ENCODE measurements at places on chromosomes 7 and 10.

- DNase-seq: no peak
Measured at GRCh38 chr10:1449021-1449420, 288.3 kb downstream of the ADARB2 start.

- DNase-seq: no peak
Measured at GRCh38 chr10:126476246-126476645, 88.0 kb upstream of the ADAM12 start.

- DNase-seq: no peak
Measured at GRCh38 chr7:15399441-15399840, 162.4 kb downstream of the AGMO start.

GRCh38 chr10:24483701-24484100, 240.0 kb downstream of the ARHGAP21 start:
- DNase-seq: no peak

Measured in activated T-cell treated with anti-CD3 and anti-CD28 coated beads, Interleukin-2, amount 50 U/mL, for 1 hour (primary cell).